ENCODE measurements at places on chromosomes 3 and 15.

- no peak for DNase-seq
These were observed 542.7 kb upstream of the ADAMTS9 start for GRCh38 chr3:65230261-65231139.

- no peak for DNase-seq
These were observed 60.5 kb upstream of the FGD5 start for GRCh38 chr3:14758297-14758696.

DNA sequence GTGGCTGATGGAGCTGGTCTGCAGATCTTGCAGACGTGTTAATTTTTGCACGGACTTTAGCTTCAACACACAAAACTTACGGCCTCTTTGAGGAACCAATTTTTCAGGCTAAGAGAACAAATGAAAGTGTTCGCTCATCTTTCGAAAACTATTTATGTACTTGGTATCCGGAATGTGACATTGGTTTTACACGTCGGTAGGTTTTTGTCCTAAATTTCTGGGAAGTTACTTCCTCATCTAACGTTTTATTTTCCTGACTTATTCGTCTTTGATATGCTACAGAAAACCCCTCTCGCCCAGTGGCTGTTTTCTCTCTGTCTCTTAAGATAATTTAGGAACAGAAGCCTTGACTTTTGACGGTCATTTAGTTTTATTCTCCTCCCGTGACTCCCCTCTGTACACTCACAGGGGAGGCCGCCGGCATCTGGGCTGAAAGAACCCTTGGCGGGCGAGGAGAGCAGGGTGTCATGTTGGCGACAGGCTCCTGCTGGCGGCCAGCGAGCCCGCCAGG is 834 bp upstream of the GREM1 start:
- DNase-seq = no peak

DNA sequence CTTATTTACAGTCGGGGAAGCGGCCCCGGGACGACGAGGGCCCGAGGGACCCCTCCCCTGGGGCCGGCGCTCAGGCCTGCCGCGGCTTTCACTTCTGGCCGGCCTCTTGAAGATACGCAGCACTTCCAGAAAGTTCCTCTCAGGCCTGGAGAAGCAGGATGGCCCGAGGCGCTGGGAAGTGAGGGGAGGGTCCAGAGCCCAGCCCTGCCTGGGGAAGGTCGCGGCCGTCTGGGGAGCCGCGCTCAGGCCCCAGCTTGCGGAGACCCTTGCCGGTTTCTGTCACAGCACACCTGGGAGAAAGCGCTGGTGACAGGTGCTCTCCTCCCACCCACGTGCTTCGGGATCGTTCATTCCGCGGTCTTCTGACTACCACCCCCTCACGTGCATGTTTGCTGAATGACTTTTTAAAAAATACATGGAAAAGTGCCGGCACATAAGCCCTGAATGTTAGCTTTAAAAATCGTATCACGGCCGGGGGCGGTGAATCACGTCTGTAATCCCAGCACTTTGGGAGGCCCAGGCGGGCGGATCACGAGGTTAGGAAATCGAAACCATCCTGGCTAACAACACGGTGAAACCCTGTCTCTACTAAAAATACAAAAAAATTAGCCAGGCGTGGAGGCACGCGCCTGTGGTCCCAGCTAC is 727 bp upstream of the TM2D3 start:
- no peak for DNase-seq

- peak; percentile 52 for DNase-seq
These were observed 20.6 kb downstream of the MYH15 start for GRCh38 chr3:108489776-108490175.

- no peak for DNase-seq
These were observed 74.2 kb upstream of the FNDC3B start for GRCh38 chr3:171965067-171965712.

DNA sequence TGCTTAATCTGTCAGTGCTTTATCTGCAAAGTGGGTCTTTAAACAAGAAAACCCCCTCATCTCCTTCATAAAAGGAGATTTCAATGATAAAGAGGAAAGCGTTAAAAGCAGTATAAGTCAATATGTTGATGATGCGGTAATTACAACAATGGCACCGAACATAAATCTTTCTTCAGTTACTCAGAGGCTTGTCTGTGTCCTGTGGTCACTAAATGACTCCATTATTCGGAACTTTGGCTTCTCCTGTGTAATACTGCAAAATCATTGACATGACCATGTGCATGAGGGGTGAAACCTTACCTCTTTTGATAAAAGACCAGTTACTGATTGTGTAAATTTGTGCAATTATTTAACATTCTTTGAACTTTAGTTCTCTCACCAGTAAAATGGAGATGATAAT is 4.8 kb upstream of the USP3 start:
- no peak for DNase-seq

DNA sequence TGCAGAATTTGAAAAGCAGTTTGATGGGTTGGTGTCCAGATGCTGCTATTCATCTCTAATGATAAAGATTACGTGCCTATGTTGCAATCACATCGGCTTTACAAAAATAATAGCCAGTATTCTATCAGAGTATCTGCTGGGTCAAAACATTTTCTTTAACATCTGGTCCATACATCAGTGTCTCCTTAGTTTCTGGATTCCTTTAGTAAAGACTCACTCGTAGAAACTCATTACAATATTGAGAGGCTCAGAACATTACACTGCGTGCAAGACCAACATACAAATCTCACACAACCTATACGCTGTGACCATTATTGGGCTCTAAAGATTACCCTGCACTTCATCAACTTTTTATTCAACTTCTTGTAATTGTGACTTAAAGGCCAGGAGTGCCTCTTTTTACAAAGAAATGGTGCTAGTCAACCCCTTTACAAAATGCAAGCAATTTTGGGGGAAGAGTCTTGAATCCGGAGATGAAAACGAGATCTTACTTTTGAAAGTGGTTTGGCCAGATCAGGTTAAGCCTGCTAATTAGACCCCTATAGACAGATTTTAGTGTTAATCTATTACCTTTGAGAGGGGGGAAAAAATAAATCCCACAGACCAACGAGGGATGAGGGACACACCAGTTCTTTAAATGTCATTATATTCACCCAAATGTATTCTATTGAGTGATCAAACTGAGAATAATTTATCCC is 2.9 kb downstream of the TRA2B start:
- no peak for DNase-seq

- no peak for DNase-seq
These were observed 570 bp downstream of the PCNP start for GRCh38 chr3:101574388-101575112.

- no peak for DNase-seq
These were observed 6.5 kb upstream of the PHLDB2 start for GRCh38 chr3:111852540-111852939.

DNA sequence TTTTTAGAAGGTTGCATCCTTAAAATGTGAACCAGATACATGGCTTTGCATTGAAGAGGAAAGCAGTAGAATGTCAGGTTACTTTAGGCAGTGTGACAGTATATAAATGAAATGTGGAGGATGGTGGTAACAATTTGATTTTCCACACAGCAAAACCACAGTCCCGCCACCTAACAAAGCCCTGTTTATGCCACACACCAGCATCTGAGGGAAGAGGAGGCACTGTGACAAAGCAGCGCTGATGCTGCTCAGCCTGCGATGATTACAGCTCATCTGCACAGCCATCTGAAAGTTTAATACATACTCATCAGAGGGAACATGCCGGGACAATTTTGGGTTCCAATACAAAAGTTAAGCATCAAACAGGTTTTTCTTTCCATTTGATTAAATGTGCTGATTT is 8.9 kb downstream of the RNF7 start:
- no peak for DNase-seq

DNA sequence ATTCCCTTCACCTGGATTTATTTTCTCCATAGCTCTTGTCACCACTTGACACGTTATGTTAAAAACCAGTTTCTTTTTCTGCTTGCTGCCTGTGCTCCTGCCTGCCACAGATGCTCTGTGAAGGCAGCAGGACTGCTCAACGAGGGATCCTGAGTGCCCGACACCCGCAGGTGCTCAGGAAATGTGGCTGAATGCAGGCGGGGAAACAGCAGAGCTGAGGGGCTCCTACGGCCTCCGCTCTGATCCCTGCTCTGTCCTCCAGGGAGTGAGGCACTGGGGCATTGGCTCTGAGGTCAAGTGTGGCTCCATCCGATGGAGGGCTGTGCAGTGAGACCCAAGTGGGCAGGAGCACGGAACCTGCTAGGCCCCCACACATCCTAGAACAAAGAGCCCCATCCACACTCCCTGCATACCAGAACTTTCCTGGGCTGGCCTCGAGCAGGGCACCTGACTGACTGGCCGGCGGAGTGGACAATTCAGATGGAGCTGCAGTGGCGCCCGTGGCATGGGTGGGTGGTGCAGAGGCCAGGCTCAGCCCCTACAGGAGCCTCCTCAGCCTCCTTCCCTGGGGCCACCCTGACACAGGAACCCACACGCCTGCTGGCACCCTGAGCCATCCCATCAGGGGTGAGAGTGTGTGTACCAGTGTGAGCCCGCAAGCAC is 27.9 kb downstream of the IQSEC1 start:
- DNase-seq = no peak

GRCh38 chr15:82110144-82110543 is 64.3 kb upstream of the MEX3B start:
- DNase-seq = no peak

DNA sequence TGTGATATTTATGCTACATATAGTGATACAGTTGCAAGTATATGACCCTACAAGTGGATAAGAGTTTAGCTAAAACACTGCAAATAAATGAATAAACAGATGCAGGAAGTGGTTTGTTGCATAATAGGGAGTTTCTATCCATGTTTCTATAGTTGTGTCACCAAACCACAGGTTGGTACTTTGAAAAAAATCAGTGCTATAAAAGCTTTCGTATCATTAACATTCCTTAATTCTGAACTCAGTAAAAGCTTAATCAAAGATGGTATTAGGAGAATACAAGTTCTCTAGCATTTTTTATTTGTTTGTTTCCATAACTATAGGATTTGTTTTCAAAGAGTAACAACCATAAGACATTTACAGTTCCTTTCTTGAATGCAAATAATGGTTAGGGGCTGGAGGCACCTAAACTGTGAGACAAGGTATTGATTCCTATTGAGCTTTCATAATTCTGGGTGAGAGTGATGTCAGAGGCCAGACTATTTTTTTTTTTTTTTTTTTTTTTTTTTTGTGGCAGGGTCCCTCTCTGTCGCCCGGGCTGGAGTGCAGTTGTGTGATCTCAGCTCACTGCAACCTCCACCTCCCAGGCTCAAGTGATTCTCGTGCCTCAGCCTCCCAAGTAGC is 29.6 kb downstream of the CPOX start:
- DNase-seq = no peak

DNA sequence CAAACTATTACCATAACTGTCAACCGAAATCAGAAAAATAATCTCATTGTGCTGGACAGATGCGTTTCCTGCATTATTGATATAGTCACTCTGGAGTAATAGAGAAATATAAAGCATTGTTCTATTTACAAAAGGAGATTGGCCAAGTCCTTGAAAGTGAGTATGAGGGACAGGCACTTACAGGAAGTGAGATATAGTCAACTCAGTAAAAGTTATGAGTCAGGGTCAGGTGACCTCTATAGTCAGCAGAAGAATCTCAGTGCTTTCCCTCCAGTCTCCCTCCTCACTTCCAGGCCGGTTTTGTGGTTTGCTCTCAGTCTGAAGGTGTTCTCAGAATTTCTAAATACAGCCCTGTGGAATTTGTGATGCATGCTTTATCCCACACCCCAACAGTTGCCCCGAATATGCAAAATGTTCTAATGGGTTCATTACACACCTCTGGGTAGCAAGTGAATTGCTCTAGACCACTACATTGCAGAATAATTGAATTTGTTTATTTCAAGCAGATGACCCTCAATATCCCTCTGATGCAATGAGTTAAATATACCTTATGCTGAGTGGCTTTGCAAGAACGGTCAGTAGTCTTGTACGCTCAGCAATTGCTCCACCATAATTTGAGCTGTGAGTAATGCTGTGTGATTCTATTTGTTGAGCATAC is 787.7 kb downstream of the MCTP2 start:
- DNase-seq = no peak

DNA sequence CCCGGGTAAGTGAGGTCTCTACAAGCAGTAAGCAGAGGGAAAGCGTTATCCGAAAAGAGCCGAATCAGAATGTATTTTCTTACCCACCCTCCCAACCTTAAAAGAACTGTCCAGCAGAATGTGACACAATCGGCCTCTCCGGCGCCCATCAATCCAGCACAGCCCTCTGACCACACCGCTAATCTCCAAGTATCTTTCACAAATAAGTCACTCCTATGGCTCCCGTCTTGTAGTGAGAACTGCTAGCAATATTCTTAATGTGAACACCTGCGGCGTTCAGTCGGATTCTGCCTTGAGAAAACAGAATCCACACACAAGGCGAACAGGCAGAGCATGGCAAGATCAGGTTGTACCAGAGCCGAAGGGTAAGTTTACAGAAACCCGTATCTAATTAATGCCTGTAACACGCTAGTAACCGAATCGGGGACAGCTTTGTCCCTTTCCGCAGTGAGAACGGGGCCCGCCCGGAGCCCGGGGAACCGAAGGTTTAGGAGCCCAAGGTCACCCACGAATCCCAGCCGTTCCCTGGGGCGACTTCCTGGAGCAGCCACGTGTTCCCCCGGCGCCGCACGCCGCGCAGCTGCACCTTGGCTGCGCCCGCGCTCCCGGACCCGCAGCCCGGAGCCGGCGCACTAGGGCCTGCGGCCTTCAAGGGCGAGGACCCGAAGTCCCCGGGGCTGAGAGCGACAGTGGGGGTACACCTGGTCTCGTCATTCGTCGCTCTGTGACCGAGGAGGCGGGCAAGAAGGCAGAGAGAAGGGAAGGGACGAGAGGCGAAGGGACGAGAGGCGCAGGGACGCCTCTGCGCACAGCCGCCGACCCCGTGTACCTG is 672 bp downstream of the TFRC start:
- DNase-seq = no peak

DNA sequence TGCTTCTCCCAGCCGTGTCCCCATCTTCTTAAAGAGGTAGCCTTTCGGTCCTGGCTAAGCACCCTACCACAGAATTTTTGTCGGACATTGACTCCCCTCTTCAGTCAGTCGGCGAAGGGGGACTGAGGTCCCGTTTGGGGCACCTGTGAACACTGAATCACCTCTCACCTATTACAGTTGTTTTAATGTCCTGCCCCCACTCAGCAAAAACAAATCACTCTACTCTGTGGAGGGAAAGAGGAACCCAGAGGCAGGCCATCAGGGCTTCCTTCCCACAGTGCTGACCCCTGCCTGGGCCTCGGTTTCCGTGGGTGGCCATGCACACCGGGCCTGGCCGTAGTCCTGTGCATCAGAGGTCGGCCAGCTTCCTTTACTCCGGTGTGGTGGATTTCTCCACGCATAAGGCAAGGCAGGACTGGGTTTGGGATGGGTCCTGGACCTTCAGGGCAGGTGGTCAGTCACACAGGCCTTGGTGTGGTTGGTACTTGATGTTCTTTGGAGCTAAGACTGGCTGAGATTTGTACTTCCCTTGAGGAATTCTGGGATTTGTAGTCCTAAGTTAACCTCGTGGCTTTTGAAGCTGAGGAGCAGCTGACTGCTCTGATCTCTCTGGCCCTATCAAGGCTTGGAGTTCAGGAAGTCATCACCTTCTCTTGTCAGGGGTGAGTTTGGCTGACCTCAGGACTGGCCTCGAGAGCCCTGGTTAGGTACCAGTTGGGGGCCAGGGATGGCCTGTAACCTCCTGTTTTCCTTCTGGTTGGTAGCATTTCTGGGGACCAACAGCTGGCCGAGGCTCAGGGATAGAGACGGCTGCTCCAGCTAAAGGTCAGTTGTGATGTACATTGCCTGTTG is 627 bp upstream of the FAM131A start:
- no peak for DNase-seq

GRCh38 chr3:113571360-113571759 is 39.0 kb downstream of the SIDT1 start:
- DNase-seq = no peak
